ENCODE measurements at places on chromosomes 12 and 14.

GRCh38 chr12:6438345-6438744, 6.4 kb upstream of the CD27 start:
- DNase-seq, result no peak

DNA sequence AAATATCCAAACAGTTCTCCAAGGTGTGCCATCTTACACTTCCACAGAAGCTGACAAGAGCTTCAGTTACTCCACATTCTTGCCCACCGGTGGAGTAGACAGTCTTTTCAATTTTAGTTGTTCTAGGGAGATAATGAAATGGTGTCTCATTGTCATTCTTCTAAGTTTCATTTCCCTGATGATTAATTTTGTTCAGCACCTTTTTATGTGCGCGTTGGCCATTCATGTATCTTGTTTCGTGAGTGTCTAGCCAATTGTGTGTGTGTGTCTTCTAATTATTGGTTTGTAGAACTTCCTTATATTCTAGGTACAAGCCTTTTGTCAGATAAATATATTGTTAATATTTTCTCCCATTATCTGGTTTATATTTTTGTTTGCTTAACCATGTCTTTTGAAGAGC, 63.1 kb downstream of the GLT1D1 start:
- no peak for DNase-seq

- DNase-seq, result no peak
Observed at GRCh38 chr14:68178282-68178681, 358.7 kb downstream of the RAD51B start.

DNA sequence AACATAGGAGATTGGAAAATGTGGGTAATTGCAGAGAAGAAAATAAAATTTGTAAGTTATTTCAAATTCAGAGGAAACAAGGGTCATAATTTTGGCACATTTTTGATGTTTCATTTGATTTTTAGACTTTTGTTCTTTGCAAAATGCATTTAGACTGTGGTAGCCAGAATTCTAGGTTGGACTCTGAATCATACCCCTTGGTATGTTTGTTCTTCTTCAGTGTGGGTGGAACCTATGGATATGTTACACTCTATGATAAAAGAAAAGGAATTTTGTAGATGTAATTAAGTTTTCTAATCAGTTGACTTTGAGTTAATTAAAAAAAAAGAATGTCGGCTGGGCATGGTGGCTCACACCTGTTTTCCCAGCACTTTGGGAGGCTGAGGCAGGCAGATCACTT, 827.0 kb downstream of the AACS start:
- no peak for DNase-seq

GRCh38 chr14:38125481-38126037, 82.1 kb upstream of the SSTR1 start:
- DNase-seq, result no peak

DNA sequence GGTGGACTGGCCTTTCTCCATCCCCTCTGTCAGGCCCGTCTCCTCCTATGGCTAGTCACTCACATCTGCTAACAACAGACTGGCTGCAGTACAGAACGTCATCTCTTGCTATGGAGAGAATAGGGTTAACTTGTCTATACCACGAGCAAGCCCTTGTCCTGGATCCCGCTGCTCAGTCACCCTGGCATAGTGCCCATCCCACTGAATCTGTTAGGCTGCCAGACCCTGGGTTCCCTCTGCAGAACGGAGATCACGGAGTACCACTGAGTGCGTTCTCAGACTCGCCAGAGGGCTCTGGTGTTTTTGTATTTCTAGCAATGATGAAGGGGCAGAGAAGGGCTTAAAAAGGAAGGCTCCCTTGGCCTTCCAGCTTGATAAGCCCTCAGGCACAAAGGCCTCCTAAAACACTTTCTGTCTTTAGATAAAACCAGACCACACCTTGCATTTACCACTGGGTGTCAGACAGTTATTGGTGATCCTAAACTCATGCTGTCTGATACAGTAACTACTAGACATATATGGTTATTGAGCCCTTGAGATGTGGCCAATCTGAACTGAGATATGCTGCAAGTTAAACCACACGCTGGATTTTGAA, 6.3 kb upstream of the NRIP2 start:
- no peak for DNase-seq

DNA sequence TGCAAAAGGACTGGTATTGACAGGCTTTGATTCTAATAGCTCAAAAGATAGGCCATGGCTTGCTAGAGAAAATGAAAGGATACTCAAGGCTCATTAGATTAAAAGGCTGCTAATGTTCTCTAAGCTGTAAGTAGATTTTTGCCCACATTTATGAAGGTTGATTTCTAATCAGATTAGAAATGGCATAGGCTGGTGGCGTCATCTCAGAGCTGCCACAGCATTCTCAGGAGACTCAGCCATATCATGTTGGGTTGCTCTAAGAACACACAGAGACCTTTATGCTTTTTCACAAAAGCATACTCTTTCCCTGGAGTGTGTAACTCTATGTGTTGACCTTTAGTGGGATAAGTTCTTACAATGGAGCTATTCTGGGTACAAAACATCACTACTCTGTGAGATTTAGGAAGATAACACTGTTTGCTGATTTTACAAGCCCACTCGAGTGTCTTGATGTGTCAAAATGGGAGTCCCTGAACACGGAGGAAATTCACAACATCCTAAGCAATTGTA, 576.0 kb downstream of the NRXN3 start:
- DNase-seq, result no peak

GRCh38 chr14:101426466-101426865, 134.8 kb upstream of the DIO3 start:
- no peak for DNase-seq

Measured in Caco-2 (cell line).